Dermis microvascular lymphatic vessel endothelial cell (primary cell): ENCODE measurements at places on chromosomes 7 and 10. TPM values are rescaled to one million over a fixed set of nuclear protein-coding genes. Genes with fewer than 3 reads are reported as not detected.

RALA gene
- total RNA-seq, result 28.4 and 35.0 TPM in 2 replicates

SLC18A3 gene
- not detected in 2 replicates for total RNA-seq

AOC1 gene
- total RNA-seq, result not detected in 2 replicates

C7orf33 gene
- not detected in 2 replicates for total RNA-seq

AS3MT gene
- total RNA-seq, result 0.64 and 0.76 TPM in 2 replicates
